ENCODE measurements at places on chromosomes 7 and 10.

DNA sequence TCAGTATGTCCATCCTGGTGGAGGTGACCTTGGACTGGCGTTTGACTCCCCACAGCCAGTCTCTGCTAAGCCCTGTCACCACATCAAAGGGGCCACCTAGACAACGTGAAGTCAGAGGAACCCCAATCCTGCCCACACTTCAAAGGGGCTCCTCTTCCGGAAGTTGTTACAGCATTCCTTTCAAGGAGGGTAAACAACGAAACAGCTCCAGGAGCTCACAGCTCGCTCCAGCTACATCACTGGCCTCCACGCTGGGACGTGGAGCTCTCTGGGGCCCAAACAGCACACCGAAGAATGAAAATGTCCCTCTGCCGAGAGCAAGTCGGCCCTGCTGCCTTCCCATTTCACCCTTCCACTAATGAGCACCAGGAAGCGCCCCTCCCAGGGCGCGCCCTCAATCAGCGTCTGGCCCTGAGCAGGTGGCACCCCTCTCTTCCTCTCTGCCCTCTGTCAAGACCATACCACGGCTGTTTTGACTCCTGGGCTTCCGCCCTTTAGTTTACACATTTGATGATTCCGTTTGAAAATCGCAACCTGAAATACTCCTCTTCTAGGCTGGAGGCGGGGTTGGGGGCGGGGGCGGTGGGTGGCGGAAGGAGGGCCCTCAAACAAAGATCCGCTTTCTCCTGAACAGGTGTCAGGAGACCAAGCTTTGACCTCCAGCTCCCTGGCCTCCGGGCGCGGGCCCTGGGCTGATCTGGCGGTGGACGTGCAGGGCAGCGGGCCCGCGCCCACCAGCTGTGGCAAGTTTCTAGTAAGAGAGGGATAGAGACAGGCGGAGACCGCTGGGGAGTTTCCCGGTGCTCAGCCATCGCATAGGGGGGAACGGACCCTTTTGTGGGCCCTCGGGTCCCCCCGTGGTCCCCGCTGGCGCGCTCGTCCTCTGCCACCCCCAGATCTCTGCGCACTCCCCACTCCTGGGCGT is 53.1 kb upstream of the KDM7A start:
- DNase-seq: no peak

DNA sequence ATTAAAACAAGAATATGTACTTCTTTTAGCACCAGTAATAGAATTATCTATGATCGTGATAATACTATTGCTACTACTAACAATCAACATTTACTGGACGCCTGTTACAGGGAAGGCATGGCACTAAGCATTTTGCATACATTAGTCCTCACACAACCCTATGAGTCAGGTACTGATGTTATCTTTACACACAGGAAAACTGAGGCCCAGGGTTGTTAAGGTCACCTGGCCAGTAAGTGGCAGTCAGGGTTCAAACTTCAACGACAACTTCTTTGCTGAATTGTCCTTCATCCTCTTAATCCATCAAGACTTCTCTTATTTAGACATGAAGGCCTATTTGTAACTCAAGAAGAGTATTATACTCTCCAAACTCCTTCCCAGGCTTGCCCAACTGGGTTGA is 41.9 kb upstream of the ACSL5 start:
- no peak for DNase-seq

DNA sequence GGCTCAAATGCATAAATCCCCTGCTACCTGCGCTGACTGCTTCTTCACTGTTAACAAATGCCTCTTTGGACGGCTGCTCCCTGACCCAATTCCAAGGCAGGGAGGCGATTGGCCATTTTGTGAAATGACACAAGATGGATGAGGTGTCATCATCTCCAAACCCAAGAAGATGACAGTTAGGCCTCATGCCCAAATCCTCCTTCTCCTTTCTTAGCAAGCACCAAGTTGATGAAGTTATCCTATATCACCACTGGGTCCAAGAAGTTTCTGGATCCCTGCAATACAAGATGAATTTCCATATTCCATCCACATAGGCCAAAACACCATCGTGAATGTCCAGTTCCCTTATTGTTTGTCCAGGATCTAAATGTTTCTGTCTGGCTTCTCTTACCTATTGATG is 98.5 kb upstream of the RAB11FIP2 start:
- no peak for DNase-seq

DNA sequence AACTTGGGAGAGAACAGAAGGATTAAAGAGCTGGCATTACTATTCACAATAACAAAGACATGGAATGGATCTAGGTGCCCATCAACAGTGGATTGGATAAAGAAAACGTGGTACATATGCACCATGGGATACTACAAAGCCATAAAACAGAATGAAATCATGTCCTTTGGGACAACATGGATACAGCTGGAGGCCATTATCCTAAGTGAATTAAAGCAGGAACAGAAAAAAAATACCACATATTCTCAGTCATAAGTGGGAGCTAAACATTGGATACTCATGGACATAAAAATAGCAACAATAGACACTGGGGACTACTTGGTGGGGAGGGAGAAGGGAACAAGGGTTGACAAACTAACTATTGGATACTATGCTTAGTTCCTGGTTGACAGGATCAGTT is 133.2 kb upstream of the ITGB1 start:
- no peak for DNase-seq

DNA sequence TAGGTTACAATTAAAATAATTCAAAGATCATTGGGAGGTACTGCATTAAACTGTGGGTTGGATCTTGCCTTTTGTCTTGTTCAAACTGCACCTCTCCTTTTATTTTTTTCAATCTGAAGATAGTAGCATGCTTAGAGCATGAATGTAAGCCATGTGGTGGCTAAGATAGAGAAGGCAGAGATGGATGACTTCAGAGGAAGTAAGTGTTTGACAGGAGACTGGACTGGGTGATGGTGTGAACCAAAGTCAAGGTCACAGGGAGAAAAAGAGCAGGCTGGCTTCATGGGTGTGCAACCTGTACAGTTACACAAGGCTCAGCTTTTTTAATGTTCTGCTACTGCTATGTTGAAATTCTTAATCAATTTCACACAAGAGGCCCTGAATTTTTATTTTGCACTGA is 85.6 kb downstream of the ZEB1 start:
- DNase-seq: no peak

GRCh38 chr7:82179311-82179710 is 264.3 kb downstream of the CACNA2D1 start:
- no peak for DNase-seq

- DNase-seq: no peak
These were observed 168.3 kb downstream of the SLIT1 start for GRCh38 chr10:97017474-97017903.

- DNase-seq: no peak
These were observed 551.7 kb downstream of the HTR7 start for GRCh38 chr10:90306187-90306586.

DNA sequence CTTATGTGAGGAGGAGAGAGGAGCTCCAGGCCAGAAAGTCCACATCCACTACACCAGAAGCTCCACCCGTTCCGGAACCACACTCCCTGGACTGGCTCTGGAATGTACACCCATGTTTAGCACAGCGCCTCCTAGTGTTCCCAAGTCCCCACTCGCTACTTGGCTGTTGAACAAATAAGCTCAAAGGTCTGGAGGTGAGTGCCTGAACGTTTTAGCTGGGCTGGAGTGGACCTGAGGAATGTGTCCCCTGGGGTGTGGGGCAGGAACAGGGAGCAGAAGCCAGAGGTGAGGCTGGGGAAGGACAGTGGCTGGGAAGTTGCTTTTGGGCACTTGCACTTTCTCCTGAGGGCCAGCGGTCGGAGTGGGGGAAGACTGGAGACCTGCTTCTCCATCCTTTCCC is 164.1 kb upstream of the CDCA7L start:
- DNase-seq: peak; percentile 95

- no peak for DNase-seq
These were observed 24.5 kb downstream of the RPA3 start for GRCh38 chr7:7693881-7694280.

DNA sequence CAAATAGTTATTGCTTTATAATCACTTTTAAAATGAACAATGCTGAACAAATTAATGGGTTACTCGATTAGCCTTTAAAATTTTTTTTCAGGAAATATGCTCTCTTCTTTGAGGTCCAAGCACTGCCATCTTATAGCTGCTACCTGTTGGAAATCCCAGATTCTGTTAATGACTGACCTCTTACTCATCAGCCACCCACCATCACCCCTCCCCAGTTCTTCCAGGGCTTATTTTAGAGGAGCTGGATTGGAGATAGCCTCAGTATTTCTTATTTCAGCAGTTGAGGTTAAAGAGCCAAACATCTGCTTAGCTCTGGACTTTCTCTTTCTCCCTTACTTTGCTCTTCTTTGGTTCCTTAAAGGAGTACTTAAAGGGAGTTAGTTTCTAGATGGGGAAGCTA is 420.0 kb downstream of the EXOC4 start:
- no peak for DNase-seq

DNA sequence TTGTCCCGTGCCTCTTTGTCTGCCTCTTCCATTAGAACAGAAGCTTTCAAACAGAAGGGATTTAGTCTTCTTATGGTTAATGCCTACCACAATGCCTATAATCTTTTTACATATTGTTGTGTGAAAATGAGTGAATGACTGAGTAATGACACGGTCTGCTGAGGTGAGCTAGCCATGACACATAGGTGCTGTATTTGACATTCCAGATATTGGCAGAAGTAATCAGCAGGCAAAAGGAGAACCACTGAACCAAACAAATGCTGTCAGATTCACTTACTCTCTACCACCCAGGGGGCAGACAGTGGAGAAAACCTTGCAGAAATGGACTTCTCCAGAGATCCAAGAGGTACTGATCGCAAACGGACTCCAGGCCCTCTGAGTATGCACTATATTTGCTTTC is 377.2 kb upstream of the VWC2 start:
- DNase-seq: no peak

DNA sequence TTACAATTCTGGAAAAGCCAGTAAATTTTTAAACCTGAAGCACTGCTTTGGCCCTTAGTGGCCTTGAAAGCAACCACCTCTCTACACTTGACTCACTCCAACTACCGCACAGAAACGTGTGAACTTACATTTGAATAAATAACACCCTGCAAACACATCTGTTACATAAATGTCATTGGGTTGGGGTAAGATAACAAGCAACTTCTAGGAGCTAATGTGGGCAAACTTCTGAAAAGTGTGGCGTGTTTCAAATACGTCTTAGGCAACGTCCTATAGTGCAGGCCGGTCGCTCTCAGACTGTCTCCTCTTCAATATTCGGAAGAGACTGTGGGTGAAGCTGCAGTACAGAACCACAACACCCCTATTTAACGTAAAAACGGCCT is 474 bp downstream of the ORC5 start:
- DNase-seq: peak; percentile 15

GRCh38 chr10:44010873-44011602 is 362.4 kb upstream of the ZNF32 start:
- DNase-seq: no peak

GRCh38 chr7:28702171-28702570 is 256.0 kb downstream of the TRIL start:
- no peak for DNase-seq

DNA sequence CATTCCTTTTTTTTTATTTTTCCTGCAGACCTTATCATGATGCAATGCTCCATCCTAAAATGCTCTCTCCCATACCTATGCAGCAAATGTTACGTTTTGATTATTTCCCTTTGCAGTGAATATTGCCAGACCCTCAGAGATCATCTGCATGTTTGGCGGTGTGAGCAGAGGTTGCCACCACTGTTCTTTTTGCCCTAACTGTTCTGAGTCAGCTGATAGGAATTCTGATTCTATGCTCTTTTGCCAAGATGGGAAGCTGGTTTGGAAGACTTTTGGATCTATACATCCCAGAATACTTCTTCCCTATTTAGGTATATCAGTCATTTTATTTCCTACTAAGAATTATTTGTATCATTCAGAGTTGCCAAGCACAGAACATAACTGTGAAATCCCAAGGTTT is 130.5 kb downstream of the KLF6 start:
- DNase-seq: no peak

- no peak for DNase-seq
These were observed 708.7 kb downstream of the SUGCT start for GRCh38 chr7:40843338-40843985.

GRCh38 chr10:30803892-30804322 is 174.4 kb upstream of the LYZL2 start:
- DNase-seq: no peak

- no peak for DNase-seq
These were observed 43.2 kb upstream of the PRLHR start for GRCh38 chr10:118638680-118639079.

DNA sequence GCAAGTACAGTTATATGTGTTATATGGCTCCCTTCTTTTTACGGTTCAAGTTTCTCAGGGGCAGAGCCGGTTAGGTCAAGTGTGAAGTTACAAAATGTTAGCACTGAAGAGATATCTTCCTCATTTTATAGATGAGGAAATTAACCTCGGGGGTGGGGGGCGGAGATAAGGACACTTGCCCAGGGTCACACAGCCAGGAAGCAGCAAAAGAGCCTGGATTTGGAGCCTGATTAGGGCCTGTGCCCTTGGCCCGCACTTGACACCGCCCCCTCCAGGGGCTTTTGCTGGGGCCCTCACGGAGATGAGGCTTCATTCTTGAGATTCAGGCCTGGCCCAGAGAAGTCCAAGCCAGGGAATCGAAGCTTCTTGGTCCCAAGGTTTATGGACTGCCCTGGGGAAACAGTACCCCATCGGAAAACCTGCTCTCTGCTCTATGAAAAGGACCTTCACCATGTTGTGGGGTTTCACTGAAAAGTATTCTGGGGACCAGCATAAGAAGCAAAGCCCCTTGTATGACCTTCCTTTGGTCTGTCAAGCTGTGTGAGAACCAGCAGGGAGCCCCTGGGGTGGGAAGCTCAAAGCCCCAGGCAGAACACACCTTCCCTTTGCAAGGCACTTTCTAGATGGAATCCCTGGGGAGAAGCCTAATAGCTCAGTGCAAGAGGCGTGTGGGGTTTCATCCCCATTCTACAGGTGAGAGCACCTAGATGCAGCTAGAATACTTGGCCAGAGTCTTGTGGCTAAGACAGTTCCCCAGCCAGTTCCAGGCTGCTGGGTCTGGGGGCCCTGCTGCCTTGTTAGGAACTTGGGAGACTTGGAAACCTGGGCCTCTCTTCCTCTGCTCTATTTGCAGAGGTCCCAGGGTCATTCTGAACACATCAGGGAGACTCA is 21.9 kb downstream of the UNC5B start:
- no peak for DNase-seq

DNA sequence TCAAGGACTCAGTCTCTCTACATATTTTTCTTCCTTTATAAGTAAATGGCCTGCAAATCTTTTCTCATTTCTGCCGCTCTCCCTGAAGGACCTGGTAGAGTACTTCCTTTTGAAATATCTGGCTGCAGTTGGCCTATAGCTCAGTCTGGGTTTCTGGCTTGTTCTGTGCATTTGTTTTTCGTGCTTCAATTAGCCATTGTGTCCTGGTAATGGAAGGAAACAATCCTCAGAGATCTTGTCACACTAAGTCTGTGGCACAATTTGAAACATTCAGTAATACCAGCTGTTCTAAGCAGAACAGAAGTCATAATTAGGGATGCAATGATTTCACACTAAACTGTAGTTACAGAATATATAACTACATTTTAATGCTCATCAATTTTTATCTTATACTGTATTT is 545.0 kb downstream of the NRG3 start:
- DNase-seq: peak; percentile 86
